ENCODE measurements at places on chromosomes 4 and X.
A peak's percentile ranks its signal among the peaks of the same experiment; 100 is the strongest.

DNA sequence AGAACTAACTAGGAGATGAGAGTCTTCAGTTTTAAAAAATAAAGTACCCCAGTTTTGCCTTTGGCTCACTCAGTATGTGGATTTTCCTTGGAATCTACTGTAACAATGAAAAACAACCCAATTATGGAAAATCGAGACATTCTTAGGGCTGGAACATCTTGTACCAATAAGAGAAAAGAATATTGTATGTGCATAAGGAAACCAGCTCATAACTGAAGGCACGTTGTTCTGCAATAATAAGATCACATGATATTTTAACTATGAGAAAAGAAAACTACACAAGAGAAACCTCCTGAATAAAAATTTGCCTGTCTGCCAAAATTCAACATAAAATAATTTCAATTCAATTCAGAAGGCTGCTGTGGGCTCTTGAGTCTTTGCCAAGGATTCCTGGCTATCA, 261.8 kb upstream of the EDNRA start:
- ATAC-seq = no peak

GRCh38 chr4:103405415-103405814, 207.3 kb upstream of the CENPE start:
- no peak for ATAC-seq

DNA sequence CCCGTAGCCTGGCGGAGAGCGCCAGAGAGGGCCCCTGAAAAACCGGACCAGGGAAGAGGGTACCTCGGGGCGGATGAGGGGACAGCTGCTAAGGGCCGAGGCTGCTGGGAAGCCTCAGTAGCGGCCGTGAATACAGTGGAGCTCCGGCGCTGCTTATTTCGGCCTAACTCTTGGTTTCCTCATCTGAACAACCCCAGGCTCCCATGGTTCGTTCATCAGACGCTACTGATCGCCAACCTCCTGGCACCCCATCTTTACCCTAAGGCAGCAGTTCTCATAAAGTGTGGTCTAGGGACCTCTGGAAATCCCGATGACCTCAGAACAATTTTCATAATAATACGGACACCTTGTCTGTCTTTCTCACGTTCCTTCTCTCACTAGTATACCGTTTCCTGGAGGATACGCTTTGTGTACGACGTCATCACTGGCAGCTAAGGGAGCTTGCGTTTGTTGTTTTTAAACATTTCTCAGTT, 645 bp upstream of the RAB28 start:
- peak; percentile 39 for ATAC-seq

DNA sequence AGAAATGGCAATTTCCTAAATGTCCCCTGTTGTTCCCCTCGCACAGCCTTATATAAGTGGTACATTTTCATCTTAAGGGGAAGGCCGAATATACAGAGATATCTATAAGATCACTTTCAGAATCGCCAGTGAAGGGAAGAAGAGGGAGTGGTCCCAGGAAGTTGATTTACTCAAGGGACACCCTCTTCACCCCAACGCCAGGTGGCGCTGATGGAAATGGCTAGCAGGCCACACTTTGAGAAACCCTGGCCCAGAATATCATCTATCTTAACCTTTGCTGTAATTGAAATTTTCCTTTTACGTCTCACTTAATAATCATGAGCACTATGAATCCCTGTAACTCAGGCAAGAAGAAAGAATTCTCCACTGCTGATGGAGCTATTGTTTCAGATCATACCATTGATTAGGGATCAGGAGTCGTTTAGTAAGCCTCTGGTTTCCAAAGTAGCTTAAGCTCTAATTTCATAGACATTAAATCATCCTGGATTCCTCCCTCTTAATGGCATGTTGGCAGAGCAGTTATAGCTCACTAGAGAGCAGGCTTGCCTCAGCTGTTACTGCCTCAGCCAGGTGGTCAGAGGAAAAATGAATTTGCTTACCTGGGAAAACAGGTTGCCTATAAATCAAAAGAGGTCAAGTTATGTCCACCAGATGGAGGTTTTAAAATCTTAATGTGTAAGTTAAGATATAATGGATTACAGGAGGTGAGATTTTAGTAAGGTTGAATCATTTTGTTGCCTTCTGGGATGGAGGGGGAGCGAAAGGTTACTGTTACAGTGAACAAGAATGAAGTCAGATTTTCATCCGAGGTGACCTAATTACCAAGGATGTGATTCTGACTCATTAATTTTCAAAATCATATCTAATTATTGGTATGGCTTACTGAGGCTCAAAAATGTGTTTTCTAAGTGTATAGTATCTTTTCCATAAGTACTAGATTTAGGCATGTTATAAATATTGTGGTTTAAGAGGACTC, 941.2 kb upstream of the TENM3 start:
- ATAC-seq = no peak

- ATAC-seq = no peak
Measured at GRCh38 chr4:7103607-7104365, 35.9 kb upstream of the GRPEL1 start.

- no peak for ATAC-seq
Measured at GRCh38 chr4:54550395-54551171, 107.2 kb upstream of the KIT start.

GRCh38 chr4:183078634-183079033, 20.4 kb upstream of the WWC2 start:
- no peak for ATAC-seq

DNA sequence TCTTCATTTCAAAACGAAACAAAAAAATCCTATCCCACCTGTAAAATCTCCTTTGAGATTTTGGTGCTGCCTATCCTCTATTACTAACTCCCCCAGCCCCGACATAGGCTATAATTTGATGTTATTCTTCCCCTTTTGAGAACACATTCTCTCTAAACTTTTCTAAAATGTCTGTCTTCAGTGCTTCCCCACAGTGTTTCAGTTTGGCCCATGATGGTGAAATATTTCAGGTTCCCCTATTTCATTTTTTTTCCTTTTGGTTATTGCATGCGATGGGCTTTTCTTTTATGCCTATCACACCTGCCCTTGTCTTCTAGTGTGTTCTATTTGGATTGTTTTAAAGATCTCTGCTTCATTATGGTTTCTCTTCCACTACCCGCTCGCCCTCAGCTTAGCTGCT, 14.7 kb downstream of the BCORL1 start:
- ATAC-seq = no peak

GRCh38 chr4:48898733-48899431, 7.7 kb downstream of the OCIAD2 start:
- ATAC-seq = peak; percentile 55

DNA sequence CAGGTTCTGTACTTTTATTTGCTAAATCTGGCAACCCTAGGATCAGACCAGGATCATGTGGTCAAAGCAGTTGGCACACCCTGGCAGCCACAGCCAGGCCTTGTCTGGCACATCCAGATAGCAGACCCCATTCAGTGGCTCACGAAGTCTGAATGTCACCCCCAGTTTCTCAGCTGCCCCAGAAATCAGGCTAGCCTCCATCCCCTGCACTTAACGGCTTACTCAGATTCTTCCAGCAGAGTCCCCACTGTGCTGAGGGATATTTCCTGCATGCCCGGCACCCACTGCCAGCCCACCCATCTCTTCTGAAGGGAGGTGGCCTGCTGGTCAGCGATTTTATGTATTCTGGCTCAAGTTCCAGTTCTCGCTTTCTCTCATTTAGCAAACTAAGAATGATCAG, 4.7 kb upstream of the AWAT2 start:
- no peak for ATAC-seq

- no peak for ATAC-seq
Measured at GRCh38 chrX:51878056-51878455, 15.4 kb upstream of the MAGED1 start.

DNA sequence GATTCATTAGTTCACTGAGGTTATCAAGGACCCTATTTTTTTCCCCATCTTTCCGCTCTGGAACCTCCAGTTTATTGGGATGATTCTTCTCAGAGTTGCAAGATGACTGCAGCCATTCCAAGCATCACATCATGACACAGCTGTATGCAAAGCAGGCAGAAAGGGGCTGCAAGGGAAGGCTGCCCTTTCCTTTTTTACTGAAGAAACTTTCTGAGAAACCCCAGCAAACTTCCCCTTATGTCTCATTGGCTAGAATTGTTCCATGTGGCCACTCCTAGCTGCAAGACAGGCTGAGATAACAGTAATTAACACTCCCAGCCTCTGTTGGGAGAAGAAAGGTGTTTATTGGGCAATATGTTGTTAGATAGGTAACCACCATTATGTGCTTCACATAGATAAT, 102.6 kb downstream of the SATL1 start:
- no peak for ATAC-seq

DNA sequence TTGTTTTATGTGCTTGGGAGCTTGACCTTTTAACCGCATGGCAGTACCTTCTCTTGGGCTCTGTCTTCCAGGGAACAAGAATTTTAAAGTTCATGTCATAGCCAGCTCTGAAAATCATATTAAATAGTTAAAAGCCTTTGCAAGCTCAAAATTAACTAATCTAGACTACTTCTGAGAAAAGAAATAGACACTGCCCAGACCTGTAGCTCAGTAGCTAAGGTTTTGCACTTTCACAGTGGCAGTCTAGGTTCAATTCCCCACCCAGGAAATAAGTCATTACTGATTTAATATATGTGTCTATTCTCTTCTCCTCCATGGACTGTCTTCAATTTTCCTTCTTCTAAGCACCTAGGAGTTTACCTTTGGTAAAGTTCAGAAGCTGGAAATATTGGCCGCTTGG, 27.4 kb downstream of the HSD17B11 start:
- ATAC-seq = no peak

- ATAC-seq = no peak
Measured at GRCh38 chr4:142929526-142929925, 83.4 kb upstream of the INPP4B start.

- ATAC-seq = no peak
Measured at GRCh38 chr4:140841186-140841585, 85.0 kb upstream of the TBC1D9 start.

- no peak for ATAC-seq
Measured at GRCh38 chr4:35548921-35549320, 695.4 kb downstream of the ARAP2 start.

GRCh38 chr4:111979921-111980320, 165.3 kb upstream of the FAM241A start:
- ATAC-seq = no peak

DNA sequence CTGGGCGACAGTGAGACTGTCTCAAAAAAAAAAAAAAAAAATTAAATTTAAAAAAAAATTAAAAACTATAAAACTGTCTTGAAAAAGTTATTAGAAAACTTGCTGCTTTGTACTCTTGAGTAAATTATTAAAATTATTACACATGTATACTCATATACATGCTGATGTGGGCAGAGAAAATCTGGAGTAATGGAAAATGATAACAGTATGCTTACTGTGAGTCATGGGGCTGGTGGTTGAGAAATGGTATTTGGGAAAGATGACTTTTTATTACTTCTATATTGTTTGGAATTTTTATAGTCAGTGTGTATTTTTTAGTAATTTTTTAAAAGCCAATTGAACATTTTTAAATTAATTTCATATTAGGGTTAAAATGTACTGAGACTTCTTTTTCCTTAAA, 7.5 kb downstream of the YY2 start:
- ATAC-seq = no peak

DNA sequence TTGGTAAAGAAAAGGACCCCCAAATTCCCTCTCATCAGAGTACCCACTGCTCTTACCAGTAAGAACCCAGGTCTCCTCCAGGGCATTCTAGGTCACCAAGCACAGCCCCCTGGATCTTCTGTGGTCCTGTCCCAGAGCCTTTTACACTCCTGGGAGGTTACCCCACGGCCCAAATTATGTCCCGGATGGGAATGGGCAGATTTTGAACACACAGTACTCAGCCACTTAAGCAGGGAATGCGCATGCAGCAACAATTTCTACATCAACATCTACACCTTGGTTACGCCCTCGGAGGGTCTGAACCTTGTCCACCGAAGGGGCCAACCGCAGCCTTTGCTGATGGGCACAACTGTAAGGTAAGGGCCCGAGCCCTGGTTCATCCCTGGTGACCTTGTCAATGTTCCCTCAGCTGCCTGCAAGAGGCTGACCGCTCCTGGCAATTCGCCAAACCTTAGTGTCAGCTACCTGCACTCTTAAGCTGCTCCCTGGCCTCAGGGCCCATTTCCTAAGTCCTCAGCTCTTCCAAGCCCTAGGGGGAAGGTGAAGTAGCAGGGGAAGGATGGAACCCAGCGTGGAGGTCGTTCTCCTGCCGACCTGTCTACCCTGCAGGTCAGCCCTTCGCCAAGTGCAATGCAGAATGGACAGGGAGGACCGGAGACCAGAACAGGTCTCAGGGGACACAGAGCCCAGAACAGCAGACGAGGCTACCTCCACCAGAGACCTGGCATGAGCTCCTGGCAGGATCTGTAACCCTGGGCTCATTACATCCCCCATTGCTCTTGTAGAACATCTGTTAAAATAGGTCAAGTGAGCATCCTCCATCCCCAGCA, 5.9 kb downstream of the TIMP1 start:
- no peak for ATAC-seq

DNA sequence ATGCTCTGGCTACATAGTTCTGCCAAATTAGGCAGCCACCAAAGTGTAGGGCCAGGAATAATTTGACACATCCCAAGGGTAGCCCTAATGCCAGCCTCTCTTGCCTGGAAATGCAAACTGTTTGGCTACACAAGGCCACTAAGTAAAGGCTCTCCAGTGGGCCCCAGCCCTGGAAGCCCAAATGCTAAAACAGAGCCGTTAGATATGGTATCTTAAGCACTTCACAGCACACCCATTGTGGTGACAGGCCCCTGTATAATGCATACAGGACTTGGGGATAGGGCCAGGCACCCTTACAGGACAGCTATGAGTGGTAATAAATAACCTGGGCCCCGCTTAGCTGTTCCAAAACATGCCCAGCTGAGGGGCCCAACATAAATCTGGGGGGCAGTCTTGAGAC, 623.9 kb downstream of the BCOR start:
- ATAC-seq = no peak

GRCh38 chr4:89876548-89876947, 18.1 kb upstream of the MMRN1 start:
- peak; percentile 44 for ATAC-seq

- no peak for ATAC-seq
Measured at GRCh38 chr4:150009533-150009932, 68.7 kb upstream of the DCLK2 start.

- ATAC-seq = no peak
Measured at GRCh38 chr4:149056615-149057014, 614.4 kb upstream of the NR3C2 start.

GRCh38 chrX:108224218-108224617, 132.6 kb downstream of the ATG4A start:
- no peak for ATAC-seq

DNA sequence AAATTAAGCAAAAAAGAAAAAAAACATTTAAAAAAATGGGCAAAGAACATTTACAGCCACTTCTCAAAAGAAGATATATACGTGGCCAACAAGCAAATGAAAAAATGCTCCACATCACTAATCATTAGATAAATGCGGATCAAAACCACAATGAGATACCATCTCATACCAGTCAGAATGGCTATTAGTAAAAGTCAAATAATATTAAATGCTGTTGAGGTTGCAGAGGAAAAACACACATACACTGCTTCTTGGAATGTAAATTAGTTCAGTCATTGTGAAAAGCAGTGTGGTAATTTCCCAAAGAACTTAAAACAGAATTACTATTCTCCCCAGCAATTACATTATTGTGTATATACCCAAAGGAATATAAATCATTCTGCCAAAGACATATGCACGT, 1189.0 kb downstream of the PCDH18 start:
- ATAC-seq = no peak

Data from activated T-helper 17 cell treated with anti-CD3 and anti-CD28 coated beads, Interleukin-2, amount 50 U/mL, for 72 hours (primary cell).